CD4-positive, alpha-beta memory T cell (primary cell): ENCODE measurements at places on chromosomes 11 and 22.

DNA sequence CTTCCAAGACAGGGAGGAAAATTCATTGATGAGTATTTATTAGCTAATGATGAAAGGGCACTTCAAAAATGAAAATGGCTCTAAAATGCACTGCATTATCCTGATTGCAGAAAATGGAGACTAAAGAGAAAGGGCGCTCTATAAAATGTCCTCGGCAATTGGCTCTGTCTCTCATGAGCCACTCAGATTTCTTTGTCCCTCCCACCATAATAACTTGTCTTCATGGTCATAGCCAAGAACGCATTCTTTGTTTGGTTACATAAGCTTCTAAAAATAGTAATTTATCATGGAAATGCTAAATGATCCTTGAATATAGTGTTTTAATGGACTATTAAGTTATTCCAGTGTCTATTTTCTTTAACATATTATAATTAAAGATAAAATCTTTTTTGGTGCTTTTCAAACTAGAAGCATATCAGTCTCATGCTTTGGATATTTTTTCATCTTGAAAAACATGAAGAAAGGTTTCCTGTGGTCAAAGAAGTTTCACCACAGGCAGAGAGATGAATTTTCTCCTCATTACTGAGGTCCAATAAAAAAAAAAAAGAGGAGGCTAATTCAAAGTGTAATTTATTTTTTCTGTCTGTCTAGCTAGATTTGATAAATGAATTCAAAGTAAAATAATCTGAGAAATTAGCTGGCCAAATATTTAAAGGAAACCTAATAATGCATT lies 238.1 kb upstream of the BLID start:
- no peak for DNase-seq

DNA sequence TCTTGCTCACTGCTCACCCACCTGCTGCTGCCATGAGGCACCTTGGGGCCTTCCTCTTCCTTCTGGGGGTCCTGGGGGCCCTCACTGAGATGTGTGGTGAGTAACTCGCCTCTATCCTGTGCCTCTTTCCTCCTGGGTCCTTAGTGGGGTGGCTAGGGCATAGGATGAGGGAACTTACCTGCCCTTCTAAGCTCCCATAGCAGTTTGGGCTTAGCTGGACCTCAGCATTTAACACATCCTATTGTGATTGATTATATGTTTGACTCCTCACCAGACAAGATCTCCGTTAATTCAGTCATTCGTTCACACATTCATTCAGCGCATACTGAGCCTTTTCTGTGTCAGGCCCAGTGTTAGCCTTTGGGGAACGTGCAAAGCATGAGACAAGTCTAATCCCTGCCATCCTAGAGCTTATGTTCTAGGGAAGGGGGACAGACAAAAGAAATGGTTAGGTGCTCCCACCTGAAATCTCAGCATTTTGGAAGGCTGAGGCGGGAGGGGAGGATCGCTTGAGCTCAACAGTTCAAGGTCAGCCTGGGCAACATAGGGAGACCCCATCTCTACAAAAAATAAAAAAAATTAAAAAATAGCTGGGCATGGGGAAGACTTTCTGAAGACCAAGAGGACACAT lies 441 bp downstream of the TCN2 start:
- DNase-seq: no peak

DNA sequence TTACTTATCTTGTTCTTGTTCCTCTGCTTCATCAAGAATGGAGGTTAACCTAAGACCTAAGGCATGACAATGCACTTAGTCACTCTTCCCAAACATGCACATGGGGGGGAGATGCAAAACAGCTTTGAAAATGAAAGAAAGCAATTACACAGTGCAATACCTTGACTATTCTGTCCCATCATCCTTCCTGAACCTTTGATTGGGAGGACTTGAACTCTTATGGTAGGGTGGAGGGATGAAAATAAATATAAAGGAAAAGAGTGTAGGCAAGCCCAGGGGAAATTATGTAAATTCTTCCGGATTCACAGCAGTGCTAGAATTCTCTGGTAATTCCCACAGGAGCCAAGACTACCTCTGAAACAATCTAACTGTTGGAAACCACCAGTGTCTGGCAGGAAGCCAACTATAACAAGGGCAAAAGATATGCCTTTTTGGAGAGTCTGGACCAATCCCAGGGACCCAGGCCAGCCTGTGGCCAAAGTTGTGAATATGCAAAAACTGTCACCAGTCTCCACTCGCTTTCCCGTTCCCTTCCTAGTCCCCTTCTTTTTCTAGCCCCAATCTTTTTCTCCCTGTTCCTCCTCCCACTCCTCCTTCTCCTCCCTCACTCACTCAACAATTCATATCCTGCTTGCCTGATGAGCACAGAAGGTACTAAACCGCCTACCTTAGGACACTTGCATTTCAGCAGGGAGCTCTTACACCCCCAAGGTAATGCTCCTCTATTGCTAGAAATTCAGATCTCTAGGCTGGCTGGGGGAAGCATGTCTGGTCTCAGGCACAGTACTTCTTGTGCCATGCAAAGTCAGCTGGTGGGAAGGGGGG lies 2.5 kb upstream of the RCN1 start:
- no peak for DNase-seq

DNA sequence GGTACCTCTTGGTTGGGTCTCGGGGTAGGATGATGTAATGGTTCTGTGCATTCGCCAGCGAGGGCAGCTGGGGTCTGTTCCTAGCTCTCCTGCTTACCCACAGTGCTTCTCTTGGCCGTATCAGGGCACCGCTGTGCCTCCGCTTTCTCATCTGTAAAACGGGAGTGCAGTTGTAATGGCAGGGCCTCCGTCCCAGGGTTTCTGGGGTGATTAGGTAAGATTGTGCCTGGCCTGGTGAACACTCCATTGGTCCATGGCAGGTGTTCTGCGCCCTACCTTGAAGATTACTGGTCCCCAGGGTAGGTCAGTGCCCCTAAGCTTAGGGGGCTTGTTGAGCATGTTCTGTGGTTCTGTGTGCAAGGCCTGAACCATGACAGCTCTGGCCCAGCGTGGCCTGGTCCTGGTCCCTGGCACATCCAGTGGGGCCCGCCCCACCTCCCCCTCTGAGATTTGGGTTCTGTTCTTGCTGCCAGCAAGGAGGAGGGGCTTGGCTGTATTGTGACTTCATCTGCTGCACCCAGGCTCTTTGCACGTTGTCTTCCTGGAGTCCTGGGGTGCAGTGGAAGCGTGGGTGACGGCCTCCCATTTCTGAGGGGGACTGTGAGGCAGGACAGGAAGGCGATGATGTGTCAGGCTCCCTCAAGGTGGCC lies 4.9 kb downstream of the MYRF start:
- no peak for DNase-seq

DNA sequence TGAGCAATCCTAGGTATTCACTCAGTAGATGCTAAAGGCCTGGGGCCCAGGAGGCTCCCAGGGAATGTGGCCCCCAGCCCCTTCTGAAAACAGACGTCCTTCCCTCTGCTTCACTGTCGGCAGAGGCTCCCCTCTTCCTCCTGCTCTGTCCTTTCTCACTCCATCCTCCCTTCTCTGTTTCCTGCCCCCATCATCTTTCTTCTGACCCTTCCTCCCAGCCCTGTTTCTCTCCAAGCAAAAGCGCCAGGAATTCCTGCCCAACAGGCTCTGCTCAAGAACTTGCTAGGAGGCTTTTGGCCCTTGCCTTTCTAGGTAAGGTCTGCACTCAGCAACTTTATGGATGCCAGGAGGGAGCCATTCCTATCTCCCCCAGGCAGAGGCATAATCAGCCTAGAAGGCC lies 300.5 kb downstream of the NTM start:
- DNase-seq: no peak

DNA sequence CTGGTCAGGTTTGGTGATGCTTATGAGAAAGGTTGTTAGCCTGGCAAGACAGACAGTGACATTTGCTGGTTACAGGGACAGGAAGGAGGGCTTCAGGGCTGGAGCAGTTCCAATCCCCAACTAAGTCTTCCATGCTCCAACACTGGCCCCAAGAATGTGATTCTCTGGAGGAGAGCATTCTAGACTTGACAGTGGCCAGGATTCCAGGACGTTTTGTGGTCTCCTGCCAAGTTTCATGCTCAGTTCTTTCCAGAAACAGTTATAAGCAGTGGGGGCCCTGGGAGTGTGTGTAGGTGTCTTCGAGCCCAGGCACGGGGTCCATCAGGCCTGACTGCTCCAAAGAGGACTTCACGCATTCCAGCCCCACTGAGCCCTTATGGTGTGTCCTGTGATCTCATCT lies 8.9 kb upstream of the GRK3 start:
- no peak for DNase-seq

DNA sequence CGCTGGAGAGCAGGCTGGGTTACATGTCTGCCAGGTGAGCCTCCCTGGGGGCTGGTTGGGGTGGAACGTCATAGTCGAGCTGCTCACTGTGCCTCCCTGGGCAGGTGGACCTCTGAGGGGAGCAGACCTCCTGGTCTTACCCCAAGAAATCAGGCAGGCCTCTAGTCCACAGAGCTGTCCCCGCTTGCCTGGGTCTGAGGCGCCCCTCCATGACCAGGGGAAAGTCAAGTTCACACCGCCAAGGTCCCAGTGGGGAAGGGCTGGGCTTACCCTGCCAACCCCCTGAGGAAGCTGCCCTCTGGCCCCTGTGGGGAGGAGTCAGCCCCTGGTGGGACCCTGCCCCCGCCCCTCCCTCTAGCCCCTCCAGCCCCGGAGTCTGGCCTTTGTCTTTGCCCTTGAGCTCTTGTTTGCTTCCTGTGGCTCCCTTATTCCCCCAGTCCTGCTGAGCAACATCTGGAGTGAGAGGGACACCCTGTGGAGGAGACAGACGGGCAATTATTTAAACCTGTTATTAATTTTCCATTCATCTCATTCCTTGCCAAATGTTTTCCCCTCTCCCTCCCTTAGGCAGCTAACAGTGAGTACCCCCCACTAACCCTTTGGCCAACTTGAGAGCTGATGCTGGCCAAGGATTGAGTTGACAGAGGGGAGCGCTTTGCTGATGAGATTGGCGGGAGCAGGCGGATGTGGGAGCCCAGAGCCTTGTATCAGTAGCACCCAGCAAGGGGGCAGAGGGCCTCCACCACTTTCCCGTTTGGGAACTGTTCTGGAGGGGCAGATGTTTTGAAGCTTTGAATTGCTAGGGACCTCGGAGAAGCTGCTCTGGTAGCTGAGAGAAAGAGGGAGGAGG lies 83.4 kb downstream of the CEP164 start:
- no peak for DNase-seq
